NCI-H1105 (cell line): ENCODE measurements at places on chromosomes 6 and 20.

DNA sequence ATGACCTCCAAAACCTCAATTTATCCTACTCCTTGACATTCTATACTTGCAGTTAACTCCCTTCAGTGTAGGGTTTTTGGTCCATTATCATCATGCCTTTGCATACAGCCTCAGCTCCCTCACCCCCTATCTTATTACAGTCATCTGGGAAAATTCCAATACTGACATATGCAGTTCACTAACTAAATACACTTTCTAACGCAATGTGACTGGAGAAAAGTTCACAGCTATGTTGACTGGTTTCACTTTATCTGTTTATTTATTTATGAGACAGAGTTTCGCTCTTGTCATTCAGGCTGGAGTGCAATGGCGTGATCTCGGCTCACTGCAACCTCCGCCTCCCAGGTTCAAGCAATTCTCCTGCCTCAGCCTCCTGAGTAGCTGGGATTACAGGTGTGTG, 64.9 kb downstream of the CRYBG1 start:
- no peak for DNase-seq

- DNase-seq, result no peak
Observed at GRCh38 chr6:160048471-160048870, 73.1 kb upstream of the SLC22A1 start.

GRCh38 chr6:130810307-130811030, 16.7 kb upstream of the SMLR1 start:
- no peak for DNase-seq

- DNase-seq, result no peak
Observed at GRCh38 chr20:51510936-51511605, 31.4 kb downstream of the NFATC2 start.

- no peak for DNase-seq
Observed at GRCh38 chr6:40408786-40409542, 178.2 kb downstream of the LRFN2 start.

DNA sequence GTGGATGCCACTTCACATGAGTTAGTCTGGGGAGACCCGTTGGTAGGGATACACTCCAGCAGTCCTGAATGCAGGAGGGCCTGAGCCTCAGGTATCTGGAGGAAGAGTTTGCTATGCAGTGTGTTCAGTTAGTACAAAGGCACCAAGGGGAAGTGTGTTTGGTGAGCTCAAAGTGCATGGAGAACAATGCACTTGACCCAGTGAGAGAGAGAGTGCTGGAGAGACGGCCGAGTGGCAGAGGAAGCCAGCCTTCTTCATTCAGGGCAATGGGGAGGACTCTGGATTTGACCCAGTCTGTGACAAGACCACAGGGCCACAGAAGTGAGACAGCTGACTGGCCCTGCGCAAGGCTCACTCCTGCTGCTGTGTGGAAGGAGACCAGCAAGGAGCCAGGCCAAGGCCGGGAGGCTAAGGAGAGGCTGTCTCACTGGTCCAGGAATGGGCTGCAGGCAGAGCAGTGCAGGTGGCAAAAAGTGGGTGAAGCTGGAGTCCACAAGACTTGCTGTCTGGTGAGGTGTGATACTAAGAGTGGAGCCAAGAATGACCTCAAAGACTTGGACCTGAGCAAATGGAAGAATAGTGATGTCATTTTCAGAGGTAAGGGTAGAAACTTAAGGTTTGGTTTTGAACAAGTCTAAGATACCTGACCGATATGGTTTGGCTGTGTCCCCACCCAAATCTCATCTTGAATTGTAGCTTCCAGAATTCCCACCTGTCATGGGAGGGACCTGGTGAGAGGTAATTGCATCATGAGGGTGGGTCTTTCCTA, 38.0 kb downstream of the PDE10A start:
- DNase-seq, result no peak

DNA sequence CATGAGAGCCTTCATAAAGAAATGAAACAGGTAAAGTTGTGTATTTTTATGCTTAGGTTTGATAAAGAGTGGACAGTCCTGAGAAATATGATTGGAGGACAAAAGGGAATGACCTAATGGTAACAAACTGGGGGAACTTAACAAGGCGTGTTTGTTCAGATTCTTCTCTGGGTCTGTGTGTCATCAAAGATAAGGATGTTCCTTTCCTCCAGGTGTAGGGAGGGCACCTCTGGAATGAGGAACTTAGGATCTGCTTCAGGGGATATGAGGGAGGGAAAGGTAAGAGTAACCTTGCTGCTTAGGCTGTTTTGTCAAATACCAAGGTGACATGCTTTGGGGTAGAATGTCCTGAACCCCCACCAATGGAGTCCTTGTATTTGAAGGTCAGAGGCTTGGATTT, 291.9 kb downstream of the KCNQ5 start:
- no peak for DNase-seq

DNA sequence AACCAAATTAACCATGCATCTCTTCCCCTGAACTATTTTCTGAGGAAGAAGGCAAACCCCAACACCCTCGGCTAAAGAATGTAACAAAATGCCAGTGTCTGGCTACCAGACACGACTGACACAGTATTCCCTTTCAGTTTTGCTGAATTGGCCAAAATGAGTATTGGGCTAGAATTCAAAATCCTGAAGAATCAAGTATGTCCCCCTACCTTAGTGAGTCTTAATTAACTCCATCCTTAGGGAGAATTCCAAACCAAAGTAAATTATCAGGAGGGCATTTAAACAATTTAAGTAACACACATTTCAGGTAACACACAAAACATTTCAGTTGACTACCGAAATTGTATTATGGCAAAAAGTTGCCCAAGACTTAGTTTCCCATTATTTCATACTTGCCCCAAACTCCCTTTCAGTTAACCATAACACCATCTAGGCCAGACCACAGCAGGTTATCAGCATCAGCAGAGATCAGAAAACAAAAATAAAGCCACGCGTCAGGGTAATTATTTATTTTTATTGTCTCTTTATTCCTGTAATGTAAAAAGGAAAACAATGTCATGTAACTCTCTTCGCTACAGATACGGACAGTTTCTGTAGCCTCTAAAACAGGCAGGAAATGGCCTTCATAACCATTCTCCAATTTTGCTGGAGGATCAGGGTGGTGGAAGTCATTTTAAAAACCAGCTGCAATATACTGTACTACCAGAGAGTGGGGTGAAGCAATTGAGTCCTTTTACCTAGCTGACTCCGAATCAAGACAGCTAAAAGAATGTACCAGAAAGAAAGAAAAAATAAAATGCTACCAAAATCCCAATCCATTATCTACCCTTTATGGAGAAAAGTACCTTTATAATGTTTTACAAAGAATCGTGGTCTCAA, 1.9 kb downstream of the SNX5 start:
- no peak for DNase-seq

DNA sequence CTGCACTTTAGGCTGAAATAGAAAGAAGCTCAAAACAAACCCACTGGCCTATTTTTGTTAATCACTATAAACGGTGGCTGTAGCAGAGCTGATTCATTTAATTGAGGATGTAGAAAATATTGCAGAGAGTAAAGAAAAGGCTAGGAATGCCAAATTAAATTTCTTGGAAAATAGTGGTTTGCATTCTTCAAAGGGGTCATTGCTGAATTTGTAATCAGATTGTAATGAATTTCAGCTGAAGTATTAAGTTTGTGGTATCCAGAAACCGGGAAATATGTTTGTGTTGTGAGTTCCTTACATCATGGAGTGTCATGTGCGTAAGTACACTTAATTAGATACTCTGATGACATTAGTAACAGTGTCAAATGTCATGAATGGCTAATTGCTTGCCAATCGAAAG, 203.0 kb downstream of the SAMD5 start:
- DNase-seq, result no peak

DNA sequence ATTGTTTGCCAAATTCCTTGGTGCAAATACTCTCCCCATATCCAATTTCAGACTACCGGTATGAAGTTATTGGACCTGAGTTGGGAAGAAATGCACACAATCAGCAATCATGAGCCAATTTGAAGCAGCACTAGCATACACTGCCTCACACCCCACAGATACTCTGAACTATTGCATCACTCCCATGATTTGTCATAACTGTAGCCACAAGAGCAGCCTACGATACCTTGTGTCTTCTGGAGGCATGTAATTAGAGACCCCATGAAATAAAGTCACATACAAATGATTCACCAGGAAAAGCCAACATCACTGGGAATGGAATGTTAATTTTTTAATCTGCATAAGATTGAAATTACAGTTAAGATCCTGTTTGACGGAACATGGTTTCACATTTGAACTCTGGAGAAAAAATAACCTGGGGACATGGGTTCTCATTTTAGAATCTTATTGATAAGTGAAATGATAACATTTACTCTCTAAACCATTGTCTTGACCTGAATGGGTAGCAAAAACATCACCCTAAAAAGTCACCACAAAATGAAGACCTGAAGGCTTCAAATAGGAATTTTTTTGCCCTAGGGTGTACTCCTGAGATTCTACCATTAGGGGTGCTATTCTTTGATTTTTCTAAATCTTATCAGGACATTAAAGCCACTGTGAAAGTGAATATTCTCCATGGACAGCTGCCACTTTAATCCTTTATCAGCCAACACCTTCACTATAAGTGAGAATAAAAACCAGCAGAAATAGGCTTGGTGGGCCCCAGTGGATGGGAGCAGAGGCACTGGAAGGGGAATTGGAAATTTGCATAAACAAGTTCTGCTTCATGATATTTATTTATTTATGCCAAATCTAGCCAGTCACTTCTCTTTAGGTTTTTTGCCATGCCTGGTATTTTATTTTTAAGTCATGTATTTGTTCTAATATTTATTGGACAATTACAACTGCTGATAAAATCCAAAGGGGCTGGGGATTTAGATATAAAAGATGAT, 34.5 kb upstream of the HBS1L start:
- peak; percentile 2 for DNase-seq

GRCh38 chr6:52049252-52050050, 38.0 kb downstream of the PKHD1 start:
- DNase-seq, result peak; percentile 23

GRCh38 chr20:688809-689212, 13.2 kb upstream of the SCRT2 start:
- DNase-seq, result no peak

DNA sequence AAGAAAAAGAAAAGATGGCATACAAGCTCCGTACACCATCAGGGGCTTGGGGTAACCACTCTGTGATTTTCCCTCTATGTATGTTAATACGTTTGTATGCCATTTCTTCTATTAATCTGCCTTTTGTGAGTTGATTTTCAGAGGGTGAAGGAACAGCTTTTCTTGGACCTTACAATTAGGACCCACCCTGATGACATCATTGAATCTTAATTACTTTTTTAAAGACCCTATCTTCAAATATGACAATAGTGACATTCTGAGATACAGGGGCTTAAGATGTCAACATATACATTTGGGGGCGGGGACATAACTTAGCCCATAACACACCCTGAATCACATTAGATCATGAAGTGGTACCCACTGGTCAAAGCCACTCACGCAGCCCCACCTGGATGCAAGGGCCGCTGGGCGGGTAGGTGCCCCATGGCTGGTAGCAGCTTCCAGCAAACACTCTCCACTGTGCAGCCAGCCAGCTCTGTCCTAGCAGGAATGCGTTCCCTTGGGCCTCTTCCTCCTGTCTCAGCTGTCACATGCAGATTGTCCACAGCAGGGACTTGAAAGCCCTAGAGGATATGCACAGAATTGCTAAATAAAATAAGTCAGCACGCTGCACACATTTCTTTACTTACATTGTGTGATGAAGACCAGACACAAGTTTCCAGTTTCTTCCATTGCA, 74.5 kb downstream of the FOXF2 start:
- no peak for DNase-seq

GRCh38 chr6:122568797-122569221, 41.4 kb upstream of the PKIB start:
- DNase-seq, result no peak

GRCh38 chr6:43886717-43887339, 116.8 kb downstream of the VEGFA start:
- DNase-seq, result no peak

GRCh38 chr6:47446669-47447330, 30.8 kb upstream of the CD2AP start:
- DNase-seq, result no peak

DNA sequence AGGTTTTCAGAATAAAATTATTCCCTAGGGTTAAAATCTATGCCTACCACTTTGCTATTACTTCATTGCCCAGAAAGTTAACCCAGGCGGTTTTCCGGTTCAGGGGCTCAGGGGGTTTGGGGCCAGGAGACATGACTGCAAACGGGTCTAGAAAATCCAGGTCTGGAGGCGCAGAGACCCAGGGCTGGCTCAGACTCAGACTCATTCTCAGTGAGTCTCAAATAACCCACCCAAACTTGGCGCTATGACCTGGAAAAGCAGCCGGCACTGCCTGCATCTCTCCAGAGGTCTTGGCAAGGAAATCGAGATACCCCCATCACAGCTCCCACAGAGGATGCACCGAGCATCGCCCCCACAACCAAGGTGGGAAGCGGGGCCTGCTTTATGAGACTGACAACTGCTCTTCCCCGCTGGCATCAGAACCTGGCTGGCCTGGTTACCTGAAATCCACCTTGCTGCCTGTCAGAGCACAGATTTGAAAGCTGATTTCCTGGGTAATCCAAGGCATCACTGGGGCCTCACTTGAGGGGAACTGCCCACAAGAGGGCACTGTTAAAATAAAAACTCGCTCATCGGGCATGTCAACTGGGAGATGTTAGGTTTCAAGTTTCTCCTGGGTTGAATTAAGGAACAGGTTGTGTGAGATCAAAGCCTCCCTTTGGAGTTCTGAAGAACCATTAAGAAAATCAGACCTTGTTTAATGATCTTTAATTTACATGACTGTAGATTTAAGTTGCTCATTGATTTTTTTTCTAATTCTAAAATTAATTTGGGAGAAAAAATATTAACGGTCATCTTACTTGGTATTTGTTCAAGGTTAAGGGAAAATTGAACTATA, 55.1 kb downstream of the KIF16B start:
- peak; percentile 45 for DNase-seq

- no peak for DNase-seq
Observed at GRCh38 chr20:32487381-32487780, 97.8 kb downstream of the NOL4L start.

GRCh38 chr6:149031201-149031858, 284.5 kb downstream of the UST start:
- no peak for DNase-seq

- DNase-seq, result no peak
Observed at GRCh38 chr6:47057830-47058540, 15.9 kb upstream of the ADGRF1 start.

- DNase-seq, result peak; percentile 68
Observed at GRCh38 chr20:59782986-59783640, 150.3 kb downstream of the SYCP2 start.

- DNase-seq, result no peak
Observed at GRCh38 chr6:49543087-49543858, 7.2 kb upstream of the C6orf141 start.

DNA sequence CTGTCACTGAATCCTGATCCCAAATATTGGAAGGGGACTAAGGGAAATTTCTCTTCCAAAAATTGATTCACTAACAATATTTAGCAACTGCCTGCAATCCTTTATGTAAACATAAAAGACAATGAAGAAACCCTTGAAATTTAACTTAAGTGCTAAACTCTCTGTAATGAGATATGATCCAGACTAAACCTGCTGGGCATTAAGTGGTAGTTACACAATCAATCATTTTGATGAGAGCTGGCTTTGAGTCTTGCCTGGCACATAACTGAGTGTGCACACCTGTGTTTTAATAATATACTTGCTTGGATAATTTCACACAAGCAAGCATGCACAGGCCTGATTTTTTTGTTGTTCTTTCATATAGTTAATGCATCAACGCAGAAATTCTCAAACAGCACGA, 9.8 kb upstream of the ZFP64 start:
- peak; percentile 89 for DNase-seq

- no peak for DNase-seq
Observed at GRCh38 chr20:2794866-2795447, 5.5 kb downstream of the CPXM1 start.
